Astrocyte of the spinal cord (primary cell): ENCODE measurements at places on chromosomes 11 and 22.

- peak; percentile 18 for DNase-seq
Observed at GRCh38 chr11:76313913-76314740, 66.8 kb downstream of the THAP12 start.

DNA sequence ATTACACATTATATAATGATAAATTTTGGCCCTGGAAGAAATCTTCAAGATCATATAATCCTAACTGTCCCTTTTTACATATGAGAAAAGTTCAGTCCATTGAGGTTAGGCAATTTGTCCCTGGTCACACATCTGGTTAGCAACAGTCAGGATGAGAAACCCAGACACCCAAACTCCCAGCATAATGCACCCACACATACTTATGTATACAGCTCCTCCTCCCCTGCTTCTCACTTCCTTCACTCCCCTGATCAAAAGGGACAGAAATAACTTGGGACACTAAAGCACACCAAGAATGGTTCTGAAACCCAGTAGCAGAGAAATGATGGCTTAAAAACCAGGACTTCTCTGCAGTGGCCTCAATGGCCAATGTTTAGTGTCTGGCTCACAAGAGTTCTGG lies 11.1 kb downstream of the NUMA1 start:
- DNase-seq: no peak

- no peak for DNase-seq
Observed at GRCh38 chr11:3894128-3894731, 38.8 kb downstream of the STIM1 start.

- DNase-seq: peak; percentile 89
Observed at GRCh38 chr22:43088984-43089717, at the start of gene TTLL1. Gene TTLL1, minus strand, starts transcription at chr22:43089391. Its CDS starts 13,805 bp downstream, at chr22:43075586.

GRCh38 chr11:35907648-35908431 lies 36.0 kb upstream of the LDLRAD3 start:
- peak; percentile 92 for DNase-seq

DNA sequence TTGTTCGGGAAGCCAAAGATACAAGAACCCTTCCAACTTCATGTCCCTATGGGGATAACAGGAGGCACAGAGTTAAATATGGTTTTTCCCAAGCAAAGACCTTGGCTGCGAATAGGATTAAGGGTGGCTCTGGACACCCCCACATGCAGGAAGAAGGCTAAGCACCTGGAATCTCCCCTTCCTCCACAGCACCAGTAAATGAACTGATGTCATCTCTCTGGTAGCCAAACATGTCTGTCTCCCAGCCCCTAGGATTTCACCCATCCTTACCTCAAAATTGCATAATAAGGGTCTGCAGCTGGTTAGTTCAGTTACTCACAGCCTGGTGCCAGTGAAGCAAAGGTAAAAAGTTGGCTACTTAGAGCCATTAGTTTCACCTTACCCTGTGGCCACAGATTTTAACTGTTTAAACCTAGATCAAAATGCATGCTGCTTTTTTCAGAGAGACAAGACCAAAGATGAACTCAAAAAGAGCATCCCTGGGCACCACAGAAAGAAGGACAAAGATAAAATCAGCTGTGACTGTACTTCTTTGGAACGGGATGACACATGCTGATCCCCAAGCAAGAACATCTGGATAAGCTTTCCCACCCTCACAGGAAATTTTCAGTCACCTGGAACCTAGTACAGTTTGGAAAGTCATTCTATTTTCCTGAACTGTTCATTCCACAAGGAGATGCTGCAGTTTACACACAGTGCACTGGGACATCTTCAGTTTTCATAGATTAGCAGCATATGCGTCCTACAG lies 77.2 kb upstream of the AKIP1 start:
- peak; percentile 62 for DNase-seq

DNA sequence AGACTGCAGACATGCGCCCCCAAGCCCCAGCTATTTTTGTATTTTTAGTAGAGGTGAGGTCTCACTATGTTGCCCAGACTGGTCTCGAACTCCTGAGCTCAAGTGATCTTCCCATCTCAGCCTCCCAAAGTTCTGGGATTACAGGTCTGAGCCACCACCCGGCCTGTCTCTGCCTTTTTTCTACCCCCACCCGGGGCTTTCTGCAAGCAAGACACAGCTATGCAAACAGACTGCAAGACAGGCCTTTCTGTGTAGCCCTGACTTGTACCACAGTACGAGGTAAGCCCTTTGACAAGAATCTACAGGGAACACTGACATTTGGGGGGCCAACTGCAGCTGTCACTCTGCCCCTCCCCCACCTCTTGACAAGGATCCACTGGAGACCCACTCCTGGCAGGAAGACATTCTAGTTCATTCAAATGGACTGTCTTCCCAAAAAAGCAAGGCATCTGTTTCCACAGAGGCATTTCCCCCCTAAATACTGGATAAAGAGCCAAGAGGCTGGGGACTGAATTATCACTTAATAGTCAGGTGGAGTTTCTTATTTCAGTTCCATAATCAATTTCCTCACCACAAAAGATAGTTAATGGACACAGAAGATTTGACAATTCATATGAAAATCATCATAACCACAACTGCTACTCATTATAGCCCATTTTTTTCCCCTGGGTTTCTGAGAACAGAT lies 118.2 kb downstream of the ABTB2 start:
- no peak for DNase-seq

GRCh38 chr11:48013269-48013901 lies 33.0 kb downstream of the PTPRJ start:
- no peak for DNase-seq

DNA sequence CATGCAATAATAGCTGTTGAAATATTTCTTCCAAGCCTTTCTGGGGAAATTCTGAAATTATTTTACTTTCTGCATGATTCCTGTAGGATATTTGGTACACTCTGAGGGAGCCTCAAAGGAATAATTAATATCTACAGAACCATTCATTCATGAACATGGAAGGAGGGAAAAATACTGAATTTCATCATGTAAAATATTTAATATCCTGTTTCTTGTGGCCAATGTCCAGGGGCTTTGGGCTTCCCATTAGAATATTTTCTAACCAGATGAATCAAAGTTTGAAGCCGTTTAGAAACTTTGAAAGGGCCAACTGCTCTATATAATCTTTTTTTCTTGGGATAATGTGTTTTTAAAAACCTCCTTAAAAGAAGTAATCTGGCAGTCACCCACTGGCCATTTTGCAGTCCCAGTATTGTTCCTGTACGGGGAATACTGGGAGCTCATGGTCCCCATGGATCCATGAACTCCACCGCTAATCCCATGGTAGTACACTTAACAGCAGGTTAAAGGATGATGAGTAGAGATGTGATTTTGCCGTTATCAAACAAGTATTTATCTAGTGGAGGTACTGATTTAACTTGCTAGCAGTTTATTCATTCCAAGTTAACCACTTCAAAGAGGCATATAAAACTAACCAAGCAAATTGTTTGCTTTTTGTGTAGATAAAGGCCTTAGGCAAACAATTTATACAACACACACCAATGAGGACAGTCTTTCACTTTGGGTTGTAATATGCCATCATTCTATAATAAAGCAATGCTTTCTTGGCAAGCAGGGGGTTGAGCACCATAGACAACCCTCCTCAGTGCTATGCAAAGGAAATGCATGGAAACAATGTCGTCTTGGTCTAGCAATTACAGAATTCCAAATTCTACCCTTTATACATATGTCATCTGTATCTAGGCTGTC lies 34.5 kb upstream of the BLID start:
- no peak for DNase-seq

DNA sequence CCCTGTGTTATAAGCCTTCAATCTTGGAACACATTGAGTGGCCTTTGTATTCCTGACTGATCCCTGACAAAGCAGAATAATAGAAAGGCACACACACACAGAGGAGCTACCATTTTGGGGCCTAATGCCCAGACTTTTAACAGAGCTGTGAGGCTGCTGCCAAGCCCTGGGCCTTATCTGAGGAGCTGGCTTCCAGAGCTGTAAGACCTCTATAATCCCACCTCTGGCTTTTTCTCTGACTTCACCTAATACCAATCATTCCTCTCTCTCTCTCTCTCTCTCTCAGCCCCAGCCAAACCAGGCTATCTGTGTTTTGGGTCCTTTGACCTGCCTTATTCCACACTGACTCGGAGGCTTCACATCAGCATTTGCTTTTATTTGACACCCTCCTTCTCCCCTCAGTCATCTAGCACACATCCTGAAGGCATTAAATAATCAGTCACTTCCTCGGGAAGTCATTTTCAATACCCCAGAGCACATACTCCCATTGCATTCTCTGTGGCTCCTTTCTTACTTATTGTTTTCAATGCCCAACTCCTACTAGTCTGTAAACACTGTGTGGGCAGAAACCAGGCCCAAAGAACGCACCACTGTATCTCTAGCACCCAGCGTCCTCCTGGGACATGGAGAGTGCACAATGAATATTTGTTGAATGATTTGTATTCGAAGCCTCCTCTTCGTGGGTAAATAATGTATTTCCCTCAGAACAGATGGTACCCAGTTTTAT lies 21.2 kb upstream of the TRIM44 start:
- DNase-seq: no peak

DNA sequence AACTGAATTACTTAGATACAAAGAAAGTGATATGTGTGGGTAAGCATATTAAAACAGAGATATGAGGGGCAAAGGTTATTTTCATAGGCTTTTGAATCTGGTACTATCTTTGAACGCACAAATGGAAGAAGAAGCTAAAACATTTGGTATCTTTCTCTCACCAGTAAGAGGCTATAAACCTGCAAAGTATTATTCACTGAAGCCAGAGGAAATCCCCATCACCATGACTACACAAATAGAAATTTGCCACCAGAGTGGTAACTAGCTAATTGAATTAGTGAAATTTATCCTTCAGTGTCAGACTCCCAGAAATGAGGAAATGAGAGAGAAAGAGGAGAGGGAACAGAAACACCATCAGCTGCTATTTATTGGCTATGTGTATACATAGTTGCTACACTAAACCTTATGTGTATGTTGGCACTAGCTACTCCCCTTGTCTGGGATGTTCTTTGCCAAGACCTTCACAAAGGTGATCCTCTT lies 503.4 kb downstream of the DLG2 start:
- no peak for DNase-seq

GRCh38 chr11:116733043-116733755 lies 39.6 kb downstream of the BUD13 start:
- DNase-seq: no peak

- no peak for DNase-seq
Observed at GRCh38 chr22:37920126-37920525, 14.0 kb downstream of the MICALL1 start.

GRCh38 chr22:31947296-31947695 lies 3.0 kb downstream of the YWHAH start:
- DNase-seq: peak; percentile 30

DNA sequence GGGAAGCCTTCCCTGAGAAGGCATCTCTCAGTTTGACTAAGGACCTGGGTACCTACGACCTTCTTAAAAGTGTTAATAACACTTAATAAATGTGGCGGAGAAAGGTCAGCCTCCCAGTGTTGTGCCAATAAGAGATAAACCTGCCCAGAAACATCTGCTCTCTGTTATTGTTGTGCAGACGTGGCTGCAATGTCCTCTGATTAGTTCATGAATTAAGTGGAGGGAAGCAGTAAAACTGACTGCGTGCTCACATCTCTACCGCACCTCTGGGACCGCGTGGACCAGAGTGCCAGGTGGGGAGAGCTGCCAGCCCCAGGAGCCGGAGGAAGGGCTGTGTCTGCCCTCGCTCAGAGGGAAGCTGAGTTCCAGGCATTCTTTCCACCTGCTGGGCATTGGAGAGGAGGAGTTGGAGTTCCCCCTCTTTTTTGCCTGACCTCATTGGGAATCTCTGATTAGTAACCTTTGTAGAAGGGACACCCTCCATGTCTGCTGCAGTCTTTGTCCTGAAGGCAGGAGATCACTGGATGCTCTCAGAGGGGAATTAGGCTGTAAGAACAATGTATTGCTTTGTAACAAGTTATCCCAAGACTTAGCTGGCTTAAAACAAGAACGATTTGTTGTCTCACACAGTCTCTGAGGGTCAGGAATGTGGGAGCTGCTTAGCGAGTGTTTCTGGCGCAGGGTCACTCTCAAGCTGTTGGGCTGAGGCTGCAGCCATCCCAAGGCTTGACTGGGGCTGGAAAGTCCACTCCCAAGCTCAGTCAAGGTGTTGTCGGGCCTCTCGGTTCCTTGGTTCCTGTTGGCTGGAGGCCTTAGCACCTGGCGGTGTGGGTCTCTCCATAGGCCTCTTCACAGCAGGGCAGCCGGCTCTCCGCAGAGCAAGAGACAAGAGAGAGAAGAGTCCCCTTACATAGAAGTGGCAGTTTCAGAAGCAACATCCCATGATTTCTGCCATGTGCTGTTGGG lies 247.6 kb upstream of the TBCEL start:
- DNase-seq: no peak

GRCh38 chr11:8309311-8309710 lies 45.6 kb upstream of the LMO1 start:
- no peak for DNase-seq

- DNase-seq: no peak
Observed at GRCh38 chr11:56543739-56544138, 682 bp upstream of the OR5M11 start.

GRCh38 chr11:44306052-44306917 lies 3.7 kb downstream of the ALX4 start:
- DNase-seq: no peak

DNA sequence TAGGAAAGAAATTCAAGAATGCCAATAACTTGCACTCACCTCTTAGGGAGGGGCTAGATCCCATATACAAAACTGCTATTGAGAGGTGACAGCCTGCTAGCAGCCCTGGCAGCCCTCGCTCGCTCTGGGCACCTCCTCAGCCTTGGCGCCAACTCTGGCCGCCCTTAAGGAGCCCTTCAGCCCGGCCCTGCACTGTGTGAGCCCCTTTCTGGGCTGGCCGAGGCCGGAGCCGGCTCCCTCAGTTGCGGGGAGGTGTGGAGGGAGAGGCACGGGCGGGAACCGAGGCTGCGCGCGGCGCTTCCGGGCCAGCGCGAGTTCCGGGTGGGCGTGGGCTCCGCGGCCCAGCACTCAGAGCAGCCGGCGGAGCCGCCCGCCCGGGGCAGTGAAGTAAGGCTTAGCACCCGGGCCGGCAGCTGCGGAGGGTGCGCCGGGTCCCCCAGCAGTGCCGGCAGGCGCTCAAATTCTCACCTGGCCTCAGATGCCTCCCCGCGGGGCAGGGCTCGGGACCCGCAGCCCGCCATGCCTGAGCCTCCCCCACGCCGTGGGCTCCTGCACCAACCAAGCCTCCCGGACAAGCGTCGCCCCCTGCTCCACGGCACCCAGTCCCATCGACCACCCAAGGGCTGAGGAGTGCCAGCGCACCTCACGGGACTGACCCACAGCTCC lies 329.9 kb downstream of the FAM181B start:
- DNase-seq: no peak

DNA sequence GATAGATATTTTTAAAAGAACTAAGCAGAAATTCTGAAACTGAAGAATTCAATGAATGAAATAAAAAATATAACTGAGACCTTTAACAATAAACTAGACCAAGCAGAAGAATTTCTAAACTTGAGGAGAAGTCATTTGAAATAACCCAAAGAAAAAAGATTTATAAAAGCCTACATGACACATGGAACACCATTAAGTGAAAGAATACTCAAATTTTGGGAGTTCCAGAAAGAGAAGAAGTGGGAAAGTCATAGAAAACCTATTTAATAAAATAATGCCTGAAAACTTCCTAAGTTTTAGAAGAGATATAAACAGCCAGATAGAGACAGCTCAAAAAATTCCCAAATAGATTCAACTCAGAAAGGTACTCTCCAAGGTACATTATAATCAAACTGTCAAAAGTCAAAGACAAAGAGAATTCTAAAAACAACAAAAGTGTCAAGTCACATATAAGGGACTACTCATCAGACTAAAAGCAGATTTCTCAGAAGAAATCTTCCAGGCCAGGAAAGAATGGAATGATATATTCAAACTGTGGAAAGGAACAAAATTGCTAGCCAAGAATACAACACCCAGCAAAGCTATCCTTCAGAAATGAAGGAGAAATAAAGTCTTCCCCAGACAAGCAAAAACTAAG lies 72.9 kb upstream of the GNAZ start:
- no peak for DNase-seq
